Skeletal muscle cell (primary cell): ENCODE measurements at places on chromosomes 13 and 19.

GRCh38 chr13:38921081-38921480 is 69.5 kb downstream of the STOML3 start:
- DNase-seq, result no peak

DNA sequence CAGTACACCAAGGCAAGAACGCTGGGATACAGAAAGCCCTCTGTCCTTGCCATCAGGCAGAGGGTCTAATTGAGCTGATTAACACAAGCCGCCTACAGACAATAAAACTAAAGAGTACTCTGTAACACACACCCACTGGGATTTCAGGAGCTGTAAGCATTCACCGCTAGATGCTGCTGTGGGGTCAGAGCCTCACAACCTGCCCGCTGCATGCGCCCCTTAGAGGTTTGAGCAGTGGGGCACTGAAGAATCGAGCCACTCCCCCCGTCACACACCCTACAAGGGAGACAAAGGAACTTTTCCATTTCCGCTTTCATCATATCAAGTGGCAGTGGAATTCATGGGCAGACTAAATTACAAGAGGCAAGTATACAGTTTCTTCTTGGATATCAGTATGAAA is 1080.6 kb downstream of the PCDH17 start:
- DNase-seq, result no peak

DNA sequence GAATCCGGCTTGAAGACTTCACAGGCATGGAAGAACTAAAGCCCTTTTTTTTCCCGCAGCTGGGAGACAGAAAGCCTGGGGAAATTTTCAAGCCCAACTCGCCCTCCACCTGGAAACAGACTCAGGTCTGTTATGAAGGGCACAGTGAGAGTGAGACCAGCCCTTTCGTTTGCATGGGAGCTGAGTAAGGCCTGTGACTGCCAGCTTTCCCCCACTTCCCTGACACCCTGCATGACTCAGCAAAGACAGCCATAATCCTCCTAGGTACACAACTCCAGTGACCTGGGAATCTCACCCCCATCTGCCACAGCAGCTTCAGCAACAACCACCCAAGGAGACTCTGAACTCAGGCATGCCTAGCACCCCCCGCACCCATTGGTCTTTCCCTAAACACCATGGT is 87.6 kb upstream of the ZNF91 start:
- DNase-seq, result no peak

GRCh38 chr13:28058866-28059613 is 41.3 kb downstream of the FLT3 start:
- DNase-seq, result no peak

DNA sequence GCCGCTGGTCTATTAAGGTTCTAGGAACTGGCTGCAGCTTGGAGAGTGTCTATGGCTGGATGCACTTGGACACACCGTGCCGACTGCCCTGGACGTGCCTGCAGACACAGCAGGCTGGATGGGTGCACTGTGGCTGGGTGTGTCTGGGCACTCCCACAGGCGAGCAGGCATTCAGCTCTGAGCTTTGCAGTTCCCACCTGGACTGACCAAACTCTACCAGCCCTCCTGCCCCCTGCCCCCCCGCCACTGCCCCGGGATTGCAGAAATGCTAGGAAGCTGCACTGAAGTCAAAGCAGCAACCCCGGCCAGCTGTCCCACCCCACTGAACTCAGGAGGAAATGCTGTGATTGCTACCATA is 7.0 kb upstream of the LRP3 start:
- no peak for DNase-seq

GRCh38 chr13:40682449-40683240 is 16.2 kb upstream of the FOXO1 start:
- no peak for DNase-seq

- DNase-seq, result no peak
Measured at GRCh38 chr13:110929104-110929777, 14.4 kb upstream of the ANKRD10 start.

DNA sequence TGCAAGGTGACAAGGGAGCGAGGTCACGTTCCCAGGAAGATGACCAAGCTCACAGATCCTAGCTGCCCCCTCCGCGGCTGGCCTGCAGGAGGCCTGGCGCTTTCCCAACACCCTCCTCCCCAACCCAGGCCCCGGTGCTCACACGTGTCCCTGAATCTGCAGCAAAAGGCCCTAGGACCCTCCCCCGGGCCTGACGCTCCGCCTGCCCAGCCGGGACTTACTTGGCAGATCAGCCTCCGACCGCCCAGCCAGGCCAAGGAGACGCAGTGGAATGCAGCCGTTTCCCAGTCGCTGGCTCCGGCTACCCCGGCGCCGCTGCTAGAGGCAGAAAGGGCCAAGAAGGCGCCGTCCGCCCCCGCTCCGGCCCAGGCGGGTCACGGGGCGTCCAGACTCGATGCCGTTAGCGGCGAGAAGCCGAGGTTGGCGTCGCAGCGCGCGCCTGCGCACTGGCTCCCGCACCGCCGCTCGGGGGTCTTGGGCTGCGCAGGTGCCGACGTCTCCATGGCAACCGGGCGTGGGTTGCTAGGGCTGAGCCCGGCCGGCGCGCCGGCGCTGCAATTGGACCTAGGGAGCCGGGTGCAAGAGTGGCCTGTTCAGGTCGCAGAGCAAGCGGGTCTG is at the start of gene PNMA8A:
Gene PNMA8A (minus strand): TSS at position 448 of the 618 bp plus-strand sequence. CDS start 528 bp downstream, outside the sequence.
- DNase-seq, result no peak
